ENCODE measurements at places on chromosomes 2 and 18.

- DNase-seq = no peak
Observed at GRCh38 chr18:6784046-6784445, 54.5 kb downstream of the ARHGAP28 start.

- DNase-seq = no peak
Observed at GRCh38 chr2:75320898-75321598, 121.7 kb upstream of the TACR1 start.

DNA sequence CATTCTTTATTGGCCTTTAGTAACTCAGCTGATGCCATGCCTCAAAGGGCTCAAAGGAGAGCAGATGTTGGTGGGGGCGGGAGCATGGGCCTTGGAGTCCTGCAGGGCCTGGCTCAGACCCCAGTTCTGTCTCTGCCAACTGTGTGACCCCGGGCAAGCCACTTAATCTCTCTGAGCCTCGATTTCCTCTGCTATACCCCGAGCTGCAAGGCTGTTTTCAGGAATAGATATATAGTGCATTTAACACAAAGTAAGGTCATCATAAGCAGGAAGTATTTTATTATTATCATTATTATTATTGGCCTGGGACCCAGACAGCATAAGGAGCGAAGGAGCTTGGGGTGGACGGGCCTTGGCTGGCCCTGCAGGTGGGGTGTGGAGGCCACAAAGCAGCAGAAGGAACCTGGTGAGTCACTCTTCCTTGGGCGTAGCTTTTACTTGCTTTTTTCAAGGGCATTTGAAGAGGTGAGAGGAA lies 162.7 kb downstream of the INHBB start:
- no peak for DNase-seq

DNA sequence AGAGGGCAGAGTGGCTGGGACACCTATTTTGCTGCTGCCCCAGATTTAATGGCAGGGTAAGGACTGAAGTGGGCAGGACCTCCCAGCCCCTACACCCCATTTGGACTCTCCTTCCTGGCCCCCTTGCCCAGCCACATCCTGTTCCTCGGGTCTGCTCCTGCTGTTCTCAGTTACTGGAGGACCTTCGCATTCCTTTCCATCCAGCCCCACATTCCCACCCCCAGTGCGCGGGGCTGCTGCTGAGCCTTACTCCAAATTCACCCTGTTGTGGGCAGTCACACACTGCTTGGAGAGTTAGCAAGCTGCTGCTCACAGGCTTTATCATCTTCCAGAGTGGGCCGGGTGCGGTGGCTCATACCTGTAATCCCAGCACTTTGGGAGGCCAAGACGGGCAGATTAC lies 75.2 kb upstream of the SLC14A2 start:
- no peak for DNase-seq

DNA sequence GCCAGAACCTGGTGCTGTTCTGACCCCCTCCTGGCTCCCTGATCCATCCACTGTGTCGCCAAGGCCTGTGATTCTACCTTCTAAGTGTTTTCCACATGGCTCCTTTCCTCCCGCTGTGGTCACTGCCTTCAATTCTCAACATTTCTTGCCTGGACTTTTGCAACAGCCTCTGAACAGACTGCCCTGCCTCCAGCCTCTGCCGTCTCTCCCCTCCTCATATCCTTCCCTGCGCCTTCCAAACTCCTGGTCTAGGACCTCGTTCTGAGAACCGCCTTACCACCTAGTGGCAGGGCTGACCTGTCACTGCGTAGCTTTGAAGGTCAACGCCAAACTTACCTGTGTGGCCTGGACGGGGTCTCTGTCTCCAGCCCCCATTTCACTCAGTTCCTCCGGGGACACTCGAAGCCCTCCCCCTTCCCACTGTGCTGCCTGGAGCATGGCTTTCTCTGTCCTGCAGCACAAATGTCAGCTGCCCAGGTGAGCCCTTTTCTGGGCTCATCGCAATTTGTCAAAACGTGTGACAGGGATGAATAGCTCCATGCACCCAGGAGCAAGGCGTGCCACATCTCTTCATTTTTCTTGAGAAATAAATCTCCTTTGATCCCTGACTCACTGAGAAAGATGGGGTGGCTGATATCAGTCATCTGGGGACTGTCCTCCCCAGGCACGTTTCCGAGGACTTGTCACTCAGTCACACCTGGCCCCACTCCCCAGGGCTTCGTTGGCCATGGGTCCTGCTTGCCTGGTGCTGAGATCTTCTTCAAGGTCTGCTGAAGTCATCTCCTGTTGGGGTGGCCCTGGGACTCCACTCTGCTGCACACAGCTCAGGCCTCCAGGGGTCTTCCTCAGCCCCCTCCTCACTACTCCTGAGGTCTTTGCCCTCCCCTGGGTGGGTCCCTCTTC lies 46.7 kb downstream of the LDLRAD4 start:
- no peak for DNase-seq

DNA sequence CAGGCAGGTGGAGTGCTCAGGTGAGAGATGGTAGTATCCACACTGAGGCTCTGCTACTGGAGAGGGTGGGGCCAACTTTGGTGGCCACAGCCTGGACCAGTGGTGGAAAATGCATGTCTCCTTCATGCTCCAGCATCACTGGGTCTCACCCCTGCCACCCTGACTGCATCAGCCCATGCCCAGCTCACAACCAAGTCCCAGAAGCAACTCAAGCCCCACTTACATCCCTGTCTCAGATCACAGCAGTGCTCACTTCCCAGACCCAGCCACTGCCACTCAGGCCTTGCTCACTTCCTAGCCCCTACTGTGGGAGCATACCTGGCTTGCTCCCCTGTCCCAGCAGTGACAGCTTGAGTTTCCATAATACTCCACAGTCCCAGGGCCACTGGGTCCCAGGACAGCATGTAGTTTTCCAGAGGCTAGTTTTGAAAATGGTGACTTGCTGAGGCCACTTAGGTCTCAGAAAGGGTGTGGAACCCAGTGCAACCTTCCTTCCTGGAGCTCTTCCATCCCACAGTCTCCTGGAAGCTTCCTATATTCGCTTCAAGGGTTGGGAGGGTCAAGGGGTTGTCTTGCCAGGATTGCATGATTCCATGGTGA lies 58.8 kb downstream of the GPC1 start:
- DNase-seq = no peak

DNA sequence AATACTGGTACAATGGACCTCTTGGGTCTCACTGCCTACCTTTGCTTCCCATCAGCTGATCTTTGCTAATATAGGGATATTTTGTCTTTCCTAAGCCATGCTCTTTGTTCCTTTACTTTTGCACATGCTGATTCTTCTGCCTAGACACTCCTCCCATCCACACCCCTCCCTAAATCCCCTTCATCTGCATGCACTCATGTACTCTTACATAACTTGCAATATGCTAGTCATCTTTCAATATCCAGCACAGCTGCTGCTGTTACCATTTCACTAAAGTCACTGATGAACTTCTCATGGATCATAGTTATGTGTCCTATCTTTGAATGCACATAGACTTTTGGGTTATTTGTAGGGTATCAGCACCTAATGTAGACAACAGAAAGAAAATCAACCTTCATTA lies 18.5 kb upstream of the DTNA start:
- DNase-seq = no peak

DNA sequence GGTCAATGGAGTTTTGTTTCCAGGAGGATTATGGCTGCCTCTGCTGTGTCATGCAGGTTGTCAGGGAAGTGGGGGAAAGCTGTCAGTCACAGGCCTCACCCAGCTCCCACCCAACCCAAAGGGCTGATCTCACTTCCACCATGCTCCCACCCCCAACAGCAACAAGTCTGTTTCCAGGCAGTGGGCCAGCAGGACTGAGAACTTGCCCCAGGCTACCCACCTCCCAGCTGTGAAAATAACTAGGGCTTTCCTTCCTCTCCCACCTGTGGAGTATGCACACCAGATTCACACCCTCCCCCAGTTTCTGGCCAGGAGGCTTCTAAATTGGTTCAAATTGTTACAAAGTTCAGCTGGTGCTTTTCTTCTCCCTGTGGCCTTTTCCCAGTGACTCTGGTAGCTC lies 95.6 kb upstream of the ACVR1 start:
- no peak for DNase-seq

DNA sequence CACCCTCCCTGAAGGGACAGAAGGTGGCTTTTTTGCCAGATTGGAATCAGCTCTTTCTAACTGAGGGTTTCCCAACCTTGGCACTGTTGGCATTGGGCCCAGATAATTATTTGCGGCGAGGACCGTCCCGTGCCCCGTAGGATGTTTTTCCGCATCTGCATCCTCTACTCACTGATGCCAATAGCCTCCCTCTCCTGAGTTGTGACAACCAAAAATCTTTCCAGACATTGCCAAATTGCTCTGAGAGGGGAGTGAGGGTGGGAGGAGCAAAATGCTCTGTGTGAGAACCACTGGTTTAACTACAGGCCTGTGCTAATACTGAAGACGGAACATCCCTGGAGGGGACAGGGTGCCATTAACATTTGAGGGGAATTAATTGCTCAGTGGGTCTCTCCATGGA lies 33.6 kb upstream of the GLI2 start:
- DNase-seq = no peak

DNA sequence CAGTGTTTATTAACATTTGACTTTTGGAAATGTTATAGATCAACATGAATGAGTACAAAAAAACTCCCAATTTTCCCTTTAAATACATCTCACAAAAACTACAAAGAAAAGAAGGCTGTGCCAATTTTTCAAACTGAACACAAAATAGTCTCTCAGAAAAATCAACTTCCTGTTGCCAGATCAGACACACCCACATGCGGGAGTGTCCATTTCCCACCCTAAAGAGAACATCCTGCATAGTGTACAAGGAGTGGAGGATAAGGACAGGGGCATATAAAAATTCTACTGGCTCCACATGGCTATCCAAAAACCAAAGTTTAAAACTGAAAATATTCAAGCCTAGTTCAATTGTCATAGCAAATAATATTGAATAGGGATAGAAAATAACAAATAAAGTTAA lies 165.3 kb downstream of the ATAD2B start:
- no peak for DNase-seq

DNA sequence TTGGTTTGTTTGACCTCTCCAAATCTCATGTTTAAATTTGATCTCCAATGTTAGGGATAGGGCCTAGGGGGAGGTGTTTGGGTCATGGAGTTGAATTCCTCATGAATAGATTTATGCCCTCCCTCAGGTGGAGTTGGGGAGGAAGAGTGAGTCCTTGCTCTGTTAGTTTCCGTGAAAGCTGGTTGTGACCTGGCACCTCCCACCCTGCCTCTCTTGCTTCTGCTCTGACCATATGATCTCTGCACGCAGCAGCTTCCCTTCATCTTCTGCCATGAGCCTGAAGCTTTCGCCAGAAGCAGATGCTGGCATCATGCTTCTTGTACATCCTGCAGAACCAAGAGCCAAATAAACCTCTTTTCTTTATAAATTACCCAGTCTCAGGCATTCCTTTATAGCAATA lies 231.6 kb upstream of the ERBB4 start:
- no peak for DNase-seq

DNA sequence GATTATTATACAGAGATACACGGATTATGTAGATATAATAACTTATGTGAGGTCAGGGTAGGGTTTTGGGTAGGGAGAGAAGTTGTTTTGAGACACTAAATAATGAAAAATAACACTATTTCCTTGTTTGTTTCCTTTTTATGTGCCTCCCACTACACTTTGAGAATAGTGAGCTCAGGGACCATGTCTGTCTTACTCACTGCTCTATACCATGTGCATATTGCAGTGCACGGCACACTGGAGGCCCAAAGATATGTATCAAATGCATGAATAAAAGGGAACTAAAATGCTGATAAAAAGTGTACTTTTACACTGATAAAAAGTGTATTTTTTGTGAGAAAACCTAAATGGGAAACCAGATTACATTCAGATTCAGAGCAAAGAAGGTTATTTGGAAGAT lies 151.4 kb upstream of the NABP1 start:
- no peak for DNase-seq

DNA sequence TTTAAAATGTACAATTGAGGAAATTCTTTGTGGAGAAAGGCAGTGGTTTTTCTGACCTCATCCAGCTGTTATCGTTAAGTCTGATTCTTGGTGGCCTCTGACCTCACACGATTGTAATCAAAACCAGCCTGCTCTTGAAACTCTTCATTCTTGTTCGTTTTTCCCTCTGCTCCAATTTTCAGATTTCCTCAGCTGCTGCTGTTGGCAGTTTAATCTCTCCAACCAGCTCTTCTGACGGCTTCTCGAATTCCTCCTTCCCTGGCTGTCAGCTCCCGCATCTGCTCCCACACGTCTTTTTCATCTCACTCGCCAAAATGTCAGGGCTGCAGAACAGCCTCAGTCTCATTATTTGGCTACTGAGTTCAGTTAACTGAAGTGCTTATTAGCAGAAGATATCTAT lies 136.1 kb downstream of the DCDC2C start:
- no peak for DNase-seq

Measured in HFF-Myc (cell line).